ENCODE measurements at places on chromosomes 2 and 18.

DNA sequence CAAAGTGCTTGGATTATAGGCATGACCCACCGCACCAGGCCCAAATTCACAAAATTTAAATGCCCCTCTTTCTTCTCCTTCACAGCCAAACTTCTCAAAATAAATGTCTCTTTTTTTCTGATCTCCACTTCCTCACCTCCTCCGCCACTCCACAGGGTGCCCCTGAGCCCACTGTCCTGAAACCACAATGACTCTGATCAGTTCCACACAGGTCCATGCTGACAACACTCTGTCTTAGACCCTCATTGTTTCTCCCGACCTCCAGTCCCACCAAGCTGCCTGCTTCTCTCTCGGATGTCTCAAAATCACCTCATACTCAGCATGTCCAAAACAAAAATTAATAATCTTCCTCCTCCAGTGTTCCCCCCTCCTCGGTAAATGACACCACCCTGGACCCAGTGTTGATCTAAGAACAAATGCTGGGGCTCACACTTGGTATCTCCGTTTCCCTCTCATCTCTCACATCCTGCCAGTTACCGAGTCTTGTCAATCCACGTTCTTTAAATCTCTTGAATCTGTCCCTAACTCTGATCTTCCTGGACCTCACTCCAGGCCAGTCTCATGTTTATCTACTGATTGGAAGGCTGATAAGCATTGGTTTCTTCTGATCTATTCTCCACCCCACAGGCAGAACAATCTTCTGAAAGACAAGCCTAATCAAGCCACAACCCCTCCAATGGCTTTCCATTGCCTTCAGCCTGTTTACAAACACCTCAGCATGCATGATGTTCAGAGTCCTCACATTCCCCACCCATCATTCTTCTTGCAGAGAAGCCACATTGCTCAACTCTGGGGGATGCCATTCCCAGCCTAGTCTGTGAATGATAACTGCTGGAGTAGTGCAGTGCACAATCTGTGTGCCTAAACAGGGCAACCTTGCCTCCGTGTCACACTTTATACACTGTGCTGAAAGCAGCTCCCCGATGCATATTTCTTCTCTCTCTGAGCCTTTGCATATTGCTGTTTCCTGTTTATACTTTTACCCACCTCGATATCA lies 12.4 kb upstream of the ANKRD44 start:
- DNase-seq: no peak

DNA sequence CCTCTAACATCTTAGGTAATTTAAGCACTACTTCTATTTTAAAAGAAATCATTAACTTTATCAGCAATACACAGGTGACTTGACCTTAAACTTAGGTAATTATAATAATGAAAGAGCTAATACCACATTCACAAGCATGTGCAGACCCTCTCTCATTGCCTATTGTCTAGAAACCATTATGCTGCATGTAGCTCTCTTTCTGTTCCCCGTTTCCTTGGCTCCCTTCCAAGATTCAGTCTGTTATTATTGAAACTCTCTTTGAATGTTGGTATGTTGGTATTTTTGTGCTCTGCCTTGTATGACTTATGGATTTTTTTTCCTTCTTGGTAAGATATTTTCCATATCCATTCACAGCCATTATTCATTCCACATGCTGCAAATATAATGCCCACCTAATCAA lies 201.2 kb downstream of the CDCA7 start:
- DNase-seq: peak; percentile 47

GRCh38 chr2:76826691-76827090 lies 695.5 kb downstream of the LRRTM4 start:
- no peak for DNase-seq

DNA sequence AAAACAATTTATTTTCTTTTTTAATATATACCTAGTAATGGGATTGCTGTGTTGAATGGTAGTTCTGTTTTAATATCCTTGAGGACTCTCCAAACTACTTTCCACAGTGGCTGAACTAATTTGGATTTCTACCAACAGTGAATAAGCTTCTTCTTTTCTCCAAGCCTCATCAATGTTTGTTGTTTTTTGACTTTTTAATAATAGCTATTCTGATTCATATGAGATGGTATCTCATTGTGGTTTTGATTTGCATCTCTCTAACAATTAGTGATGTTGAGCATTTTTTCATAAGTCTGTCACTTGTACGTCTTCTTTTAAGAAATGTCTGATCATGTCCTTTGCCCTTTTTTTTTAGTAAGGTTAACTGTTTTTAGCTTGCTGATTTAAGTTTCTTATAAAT lies 863.3 kb downstream of the CNTNAP5 start:
- no peak for DNase-seq

GRCh38 chr2:136055929-136056688 lies 61.8 kb downstream of the CXCR4 start:
- no peak for DNase-seq

DNA sequence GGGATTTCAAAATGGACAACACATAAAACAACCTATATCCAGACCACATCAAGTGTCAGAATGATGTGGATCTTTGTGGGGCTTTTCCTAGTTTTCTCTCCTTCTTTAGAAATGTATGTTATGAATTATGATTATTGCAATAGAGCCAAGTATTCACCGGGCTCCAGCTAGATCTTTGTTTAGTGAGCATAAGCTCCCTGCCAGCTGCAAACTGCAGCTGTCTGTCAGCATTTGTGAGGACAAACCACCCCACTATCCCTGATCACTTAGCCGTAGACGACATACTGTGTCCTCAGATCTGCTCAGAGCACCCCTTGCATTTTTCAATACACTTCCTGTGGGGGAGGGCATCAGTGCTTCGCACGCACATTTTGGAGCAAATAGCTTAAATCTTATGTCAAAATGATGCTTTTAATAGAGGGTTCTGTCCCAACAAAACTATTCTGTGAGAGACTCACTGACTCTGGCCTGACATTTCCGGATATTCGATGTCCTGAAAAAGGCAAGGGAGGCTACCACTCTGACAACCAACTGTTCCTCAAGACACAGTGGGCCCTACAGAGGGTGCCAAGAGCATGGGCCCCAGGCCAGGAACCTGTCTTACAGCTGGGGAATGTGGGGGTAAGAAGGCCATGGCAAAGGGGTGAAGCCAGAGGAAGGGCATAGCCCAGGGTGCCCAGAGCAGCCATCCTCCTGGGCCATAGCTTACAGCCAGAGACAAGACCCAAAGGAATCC lies 346.0 kb downstream of the ARHGAP15 start:
- DNase-seq: no peak

DNA sequence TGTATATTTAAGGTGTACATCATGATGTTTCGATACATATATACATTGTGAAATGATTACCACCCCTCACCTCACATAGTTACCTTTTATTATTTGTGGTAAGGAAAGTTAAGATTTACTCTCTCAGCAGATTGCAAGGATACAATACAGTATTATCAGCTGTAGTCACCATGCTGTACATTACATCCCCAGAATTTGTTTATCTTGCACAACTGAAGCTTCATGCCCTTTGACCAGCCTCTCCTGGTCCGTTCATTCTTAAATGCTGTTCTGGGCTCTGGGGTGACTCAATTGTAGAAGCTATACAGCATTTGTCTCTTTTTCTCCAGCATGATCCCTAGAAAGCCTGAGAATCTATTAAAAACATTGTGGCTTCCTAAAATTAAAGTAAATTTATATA lies 90.8 kb downstream of the PTPRM start:
- no peak for DNase-seq

Data from NCI-H2029 treated with DMSO at 0.1 percent for 48 hours (cell line).